ENCODE measurements at places on chromosomes 6 and 20.

DNA sequence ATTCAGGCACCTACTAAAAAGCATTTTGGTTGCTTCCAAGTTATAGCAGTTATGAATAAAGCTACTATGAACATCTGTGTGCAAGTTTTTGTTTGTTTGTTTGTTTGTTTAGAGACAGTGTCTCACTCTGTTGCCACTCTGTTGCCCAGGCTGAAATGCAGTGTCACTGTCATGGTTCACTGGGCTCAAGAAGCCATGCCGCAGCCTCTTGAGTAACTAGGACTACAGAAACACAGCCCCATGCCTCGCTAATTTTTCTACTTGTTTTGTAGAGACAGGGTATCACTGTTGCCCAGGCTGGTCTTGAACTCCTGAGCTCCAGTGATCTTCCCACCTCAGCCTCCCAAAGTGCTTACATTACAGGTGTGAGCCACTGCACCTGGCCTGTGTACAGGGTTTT, 795.9 kb downstream of the EPHA7 start:
- no peak for DNase-seq

- no peak for DNase-seq
These were observed 148.5 kb downstream of the EDN3 start for GRCh38 chr20:59448851-59449444.

GRCh38 chr20:19429538-19429937, 217.1 kb downstream of the SLC24A3 start:
- no peak for DNase-seq

DNA sequence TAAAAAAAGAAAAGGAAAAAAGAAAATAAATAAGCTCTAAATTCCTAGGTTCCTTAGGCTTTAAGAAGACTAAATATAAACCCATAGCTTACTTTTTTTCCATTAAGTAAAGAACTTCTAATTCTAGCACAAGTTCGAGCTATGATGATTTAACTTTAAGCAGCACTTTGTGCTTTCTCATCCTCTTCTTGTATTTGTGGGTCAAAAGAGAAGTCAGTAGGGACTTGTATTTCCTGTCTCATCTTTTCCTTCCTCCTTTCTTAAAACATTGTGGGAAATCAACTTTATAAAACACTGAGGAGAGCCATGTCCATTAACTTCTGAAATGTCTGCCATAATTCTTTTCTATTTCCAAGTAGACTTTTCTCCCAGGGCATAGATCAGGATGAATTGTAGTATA, 637.7 kb upstream of the CITED2 start:
- no peak for DNase-seq

GRCh38 chr6:123616942-123617341, 19.8 kb downstream of the TRDN start:
- DNase-seq, result no peak

Data from stimulated activated CD8-positive, alpha-beta memory T cell treated with anti-CD3 and anti-CD28 coated beads, Interleukin-4, amount 100 ng/mL, for 48 hours (primary cell).